Activated T-helper 1 cell treated with anti-CD3 and anti-CD28 coated beads, Interleukin-2, amount 50 U/mL, for 16 hours (primary cell): ENCODE measurements at places on chromosomes 7 and 10.
A peak's percentile ranks its signal among the peaks of the same experiment; 100 is the strongest.

- DNase-seq, result no peak
These were observed 4.0 kb downstream of the BMPER start for GRCh38 chr7:33909318-33909717.

DNA sequence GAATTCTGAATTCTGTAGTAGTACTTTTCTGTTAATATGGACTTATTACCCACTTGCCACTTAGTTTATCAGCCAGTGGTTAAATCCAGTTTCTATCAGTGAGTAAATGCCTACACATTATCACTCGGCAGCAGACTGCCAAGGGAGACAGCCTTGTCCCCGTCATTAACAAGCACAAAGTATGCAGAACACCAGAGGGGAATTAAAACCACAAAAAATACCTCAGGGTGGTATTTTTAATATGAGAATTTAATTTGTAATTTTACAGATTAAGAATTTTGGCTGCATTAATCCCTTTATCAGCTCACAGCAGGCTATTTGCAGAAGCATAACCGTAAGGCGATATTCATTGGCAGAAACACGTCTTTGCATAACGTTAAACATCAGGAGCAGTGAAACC is 150.0 kb upstream of the FZD1 start:
- no peak for DNase-seq

GRCh38 chr10:43170491-43170890 is 32.2 kb downstream of the CSGALNACT2 start:
- DNase-seq, result no peak

- no peak for DNase-seq
These were observed 199.9 kb downstream of the KLF6 start for GRCh38 chr10:3584926-3585784.

DNA sequence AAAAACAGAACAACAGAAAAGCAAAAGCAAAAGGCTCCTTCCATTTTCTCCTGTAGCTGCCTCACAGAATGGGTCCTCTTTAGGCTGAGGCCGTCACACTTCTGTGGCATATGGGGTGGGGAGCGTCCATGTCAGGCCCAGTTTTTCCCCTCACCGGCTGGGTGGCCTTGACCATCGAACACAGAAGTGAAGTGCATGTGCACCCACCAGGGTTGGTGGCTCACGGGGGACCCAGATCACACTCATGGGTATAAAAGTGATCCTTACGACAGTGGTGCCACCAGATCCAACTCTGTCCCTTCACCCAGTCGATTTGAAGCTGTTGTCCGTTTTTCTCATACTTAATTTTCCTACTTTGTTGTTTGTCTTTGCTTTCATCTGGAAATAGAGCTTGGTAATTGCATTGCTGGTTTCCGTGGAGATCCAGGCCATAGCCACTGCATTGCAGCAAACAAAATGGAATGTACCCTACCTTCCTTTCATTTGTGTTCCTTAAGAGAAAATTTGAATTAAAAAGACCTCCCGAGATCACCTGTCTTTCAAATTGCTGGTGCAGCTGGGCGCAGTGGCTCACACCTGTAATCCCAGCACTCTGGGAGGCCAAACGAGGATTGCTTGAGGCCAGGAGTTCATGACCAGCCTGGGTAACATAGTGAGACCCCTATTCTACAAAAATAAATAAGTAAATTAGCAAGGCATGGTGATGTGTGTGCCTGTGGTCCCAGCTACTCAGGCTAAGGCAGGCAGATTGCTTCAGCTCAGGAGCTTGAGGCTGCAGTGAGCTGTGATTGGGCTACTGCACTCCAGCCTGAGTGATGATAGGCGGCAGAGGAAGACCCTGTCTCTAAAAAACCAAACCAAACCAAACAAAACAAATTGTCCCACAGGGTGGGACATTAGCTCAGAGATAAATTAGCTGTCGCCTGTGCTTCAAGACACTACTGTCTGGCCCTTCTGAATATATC is 10.7 kb upstream of the GJD4 start:
- no peak for DNase-seq

DNA sequence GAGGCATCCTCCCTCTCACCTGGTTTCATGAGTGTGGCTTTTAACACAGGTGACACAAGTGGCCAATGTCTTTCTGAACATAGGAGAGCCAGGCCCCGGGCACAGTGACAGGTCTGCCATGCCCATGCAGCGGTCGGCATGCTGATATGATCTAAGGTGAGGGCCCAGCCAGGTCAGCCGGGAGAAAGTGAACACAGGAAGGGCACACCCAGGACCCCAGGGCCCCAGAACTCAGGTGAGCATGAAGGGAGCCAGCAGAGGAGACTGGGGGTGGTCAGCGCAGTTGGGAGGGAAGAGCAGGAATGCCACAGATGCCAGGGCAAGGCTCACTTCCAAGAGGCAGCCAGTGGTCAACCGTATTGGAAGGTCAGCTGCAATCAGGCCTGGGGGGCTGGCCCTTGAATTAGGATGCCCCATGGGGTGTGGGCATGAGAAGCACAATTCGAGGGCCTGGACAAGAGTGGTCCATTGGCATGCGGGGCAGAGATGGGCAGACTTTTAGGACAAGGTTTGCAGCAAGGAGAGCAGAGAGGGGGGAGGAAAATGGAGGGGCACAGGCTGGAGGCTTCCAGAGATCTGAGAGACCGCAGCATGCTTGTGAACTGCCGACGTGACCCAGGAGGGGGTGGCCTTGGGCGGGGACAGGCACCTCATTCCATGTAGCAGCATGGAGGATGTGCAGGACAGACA is 3.9 kb upstream of the INPP5A start:
- no peak for DNase-seq

- DNase-seq, result no peak
These were observed 130.2 kb upstream of the CTTNBP2 start for GRCh38 chr7:118003476-118003875.

- DNase-seq, result no peak
These were observed 3.1 kb upstream of the HOXA4 start for GRCh38 chr7:27133409-27134231.

DNA sequence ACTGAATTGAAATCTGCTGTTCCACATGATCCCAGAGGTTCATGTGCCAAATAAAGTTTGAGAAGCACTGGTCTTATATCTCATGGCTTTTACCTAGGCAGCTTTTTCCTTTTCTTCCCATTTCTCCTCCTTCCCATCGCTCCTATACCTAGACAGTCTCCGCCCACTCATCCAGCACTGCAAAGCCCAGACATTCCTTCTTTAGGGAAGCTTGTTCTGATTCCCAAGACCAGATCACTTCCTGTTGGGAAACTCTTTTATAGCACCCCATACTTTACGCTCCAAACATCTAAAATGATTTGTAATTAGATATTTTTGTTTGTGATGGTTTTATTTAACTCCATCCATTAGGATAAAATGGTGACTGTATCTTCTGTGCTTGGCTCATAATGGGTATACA is 75.9 kb downstream of the BMPER start:
- DNase-seq, result no peak

DNA sequence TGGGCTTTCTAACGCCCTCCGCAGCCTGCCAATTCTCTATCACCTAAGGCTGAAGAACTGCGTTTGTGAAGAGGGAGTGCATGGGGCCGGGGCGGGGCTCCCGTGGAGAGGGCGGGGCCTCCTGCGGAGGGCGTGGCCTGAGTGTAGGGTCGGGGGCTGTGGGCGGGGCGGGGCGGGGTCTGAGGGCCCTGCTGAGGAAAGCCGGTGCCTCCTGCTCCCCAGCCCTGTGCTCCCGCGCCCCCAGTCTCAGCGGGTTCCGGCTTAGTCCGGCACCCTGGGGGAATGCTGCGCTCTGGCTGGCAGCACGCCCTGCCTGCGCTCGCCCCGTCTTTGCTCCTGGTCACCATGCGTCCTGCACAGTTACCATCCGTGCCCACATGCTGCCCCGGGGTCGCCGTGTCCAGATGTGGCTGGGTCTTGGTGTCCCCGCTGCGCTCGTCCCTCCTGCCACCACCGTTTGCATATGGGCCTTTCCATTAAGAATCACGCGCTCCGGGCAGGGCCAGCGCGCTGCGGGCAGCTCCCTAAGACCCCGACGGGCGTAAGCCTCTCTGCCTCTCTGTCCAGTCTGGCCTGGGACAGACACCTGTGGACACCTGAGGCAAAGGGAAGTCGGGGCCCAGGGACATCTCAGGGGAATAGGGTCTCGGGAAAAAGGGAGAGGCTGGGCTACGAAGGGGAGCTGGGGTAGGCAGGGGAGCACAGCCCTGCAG is 144.0 kb upstream of the RET start:
- DNase-seq, result peak; percentile 13

GRCh38 chr7:31253532-31253931 is 87.0 kb downstream of the NEUROD6 start:
- no peak for DNase-seq

DNA sequence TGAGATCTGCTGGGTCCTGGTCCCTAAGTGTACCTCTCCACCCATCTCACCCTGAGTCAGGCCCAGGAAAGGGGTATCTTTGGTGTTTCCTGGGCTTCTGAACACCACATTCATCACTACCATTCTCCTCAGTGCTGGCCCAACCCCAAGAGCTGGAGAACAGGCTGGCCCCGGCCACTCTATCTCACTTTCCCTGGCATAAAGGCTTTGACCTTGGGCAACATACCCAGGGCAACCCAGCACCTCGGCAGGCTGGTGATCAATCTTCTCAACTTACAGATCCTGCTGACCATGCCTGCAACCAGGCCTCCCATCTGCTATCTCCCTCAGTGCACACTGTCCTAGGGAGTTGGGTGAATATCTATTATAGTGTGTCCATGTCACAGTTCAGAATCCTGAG is 2.1 kb downstream of the VSIR start:
- DNase-seq, result no peak
